Heart right ventricle (tissue), 16 donors: ENCODE measurements at places on chromosomes 12 and 14. TPM values are rescaled to one million over a fixed set of nuclear protein-coding genes. Genes with fewer than 3 reads are reported as not detected.

GRCh38 chr14:81246461-81247270, 25.9 kb upstream of the GTF2A1 start:
- no peak for DNase-seq

Gene ENO2
- polyA plus RNA-seq = 19.2 TPM

DNA sequence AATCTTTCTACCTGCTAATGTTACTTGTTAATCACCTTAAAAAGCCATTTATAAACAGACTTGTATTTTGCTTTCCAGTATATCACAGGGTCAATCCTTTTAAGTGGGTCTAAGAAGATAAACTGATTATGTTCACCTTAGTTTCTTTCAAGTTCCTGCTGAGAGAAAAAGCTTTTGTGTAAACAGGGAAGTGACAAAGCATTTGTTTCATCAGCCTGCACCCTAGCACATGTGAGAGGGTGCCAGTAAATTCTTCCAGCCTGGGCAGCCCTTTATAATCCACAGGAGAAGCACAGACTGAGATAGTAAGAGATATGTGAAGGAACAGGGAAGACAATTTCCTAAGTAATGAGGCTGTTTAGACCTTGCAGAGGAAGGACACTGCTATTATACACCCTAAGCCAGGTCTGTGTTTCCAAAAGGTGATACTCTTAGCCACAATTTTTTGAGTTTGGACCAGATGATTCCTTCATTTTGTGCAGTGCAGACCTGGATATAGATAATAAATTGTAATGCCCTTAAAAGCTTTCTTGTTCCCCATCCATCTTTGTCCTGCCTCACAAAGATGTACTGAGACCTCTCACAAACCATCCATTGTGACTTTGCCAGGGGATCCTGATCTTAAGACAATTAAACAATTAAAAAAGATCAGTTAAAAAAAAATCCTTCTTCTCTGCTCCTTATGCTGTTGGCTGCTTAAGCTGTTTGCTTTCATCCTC, 150.7 kb downstream of the KTN1 start:
- DNase-seq = no peak

DNA sequence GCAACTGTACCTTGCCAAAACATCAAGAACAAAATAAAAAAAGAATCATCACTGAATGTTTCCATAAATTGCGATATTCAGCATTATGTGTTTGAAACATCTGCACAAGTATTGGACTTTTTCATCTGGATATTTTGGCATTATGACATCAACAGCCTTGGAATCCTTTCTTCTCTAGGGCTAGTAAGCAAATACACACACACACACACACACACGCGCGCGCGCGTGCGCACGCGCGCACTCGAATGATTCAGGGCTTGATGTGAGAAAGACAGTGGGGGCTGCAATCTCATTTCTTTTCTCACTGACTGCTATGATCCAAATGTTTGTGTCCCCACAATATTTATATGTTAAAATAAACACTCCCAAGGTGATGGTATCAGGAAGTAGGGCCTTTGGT, 90.0 kb upstream of the SLC38A4 start:
- no peak for DNase-seq

Gene LMO3
- polyA plus RNA-seq = 0.17 TPM

GRCh38 chr12:97630356-97630755, 167.8 kb downstream of the RMST start:
- no peak for DNase-seq

DNA sequence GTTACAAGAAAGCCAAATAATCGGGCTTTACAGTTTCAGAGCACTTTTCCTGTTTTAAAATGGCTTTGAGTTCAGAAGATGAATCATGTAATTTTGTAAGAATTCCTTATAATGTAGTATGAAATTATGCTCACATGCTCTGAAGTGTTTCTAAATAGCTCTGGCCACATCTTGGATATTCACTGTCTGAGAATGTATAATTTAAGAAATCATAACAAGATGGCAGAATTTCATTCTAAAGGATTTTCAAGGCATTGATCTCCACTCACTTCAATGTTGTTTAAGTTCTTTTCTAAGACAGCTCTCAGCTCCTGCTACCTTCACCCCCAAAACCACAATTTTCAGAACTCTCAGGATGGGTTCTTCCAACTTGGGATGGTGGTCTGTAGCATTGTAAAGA, 180.1 kb downstream of the DACT1 start:
- DNase-seq = no peak

Gene UNC119B
- 5.0 TPM for polyA plus RNA-seq

- DNase-seq = no peak
Measured at GRCh38 chr12:112543751-112544150, 125.0 kb downstream of the PTPN11 start.

- no peak for DNase-seq
Measured at GRCh38 chr12:94165138-94165537, 16.8 kb downstream of the PLXNC1 start.

Gene KCNA5
- 2.3 TPM for polyA plus RNA-seq

- peak; percentile 68 for DNase-seq
Measured at GRCh38 chr14:102949801-102950451, 27.5 kb downstream of the AMN start.

GRCh38 chr14:53882684-53883083, 73.9 kb downstream of the BMP4 start:
- DNase-seq = no peak

Gene FZD10
- 0.04 TPM for polyA plus RNA-seq

Gene NPAS3
- 0.12 TPM for polyA plus RNA-seq

- DNase-seq = no peak
Measured at GRCh38 chr14:24362241-24362960, 5.6 kb upstream of the NFATC4 start.

Gene RNASE3
- polyA plus RNA-seq = not detected

Gene BDKRB2
- 0.59 TPM for polyA plus RNA-seq

Gene LALBA
- polyA plus RNA-seq = not detected

GRCh38 chr12:123075087-123075645, 75.7 kb downstream of the PITPNM2 start:
- DNase-seq = no peak

Gene ADAMTS20
- not detected for polyA plus RNA-seq
